ENCODE measurements at places on chromosomes 1 and 21.

DNA sequence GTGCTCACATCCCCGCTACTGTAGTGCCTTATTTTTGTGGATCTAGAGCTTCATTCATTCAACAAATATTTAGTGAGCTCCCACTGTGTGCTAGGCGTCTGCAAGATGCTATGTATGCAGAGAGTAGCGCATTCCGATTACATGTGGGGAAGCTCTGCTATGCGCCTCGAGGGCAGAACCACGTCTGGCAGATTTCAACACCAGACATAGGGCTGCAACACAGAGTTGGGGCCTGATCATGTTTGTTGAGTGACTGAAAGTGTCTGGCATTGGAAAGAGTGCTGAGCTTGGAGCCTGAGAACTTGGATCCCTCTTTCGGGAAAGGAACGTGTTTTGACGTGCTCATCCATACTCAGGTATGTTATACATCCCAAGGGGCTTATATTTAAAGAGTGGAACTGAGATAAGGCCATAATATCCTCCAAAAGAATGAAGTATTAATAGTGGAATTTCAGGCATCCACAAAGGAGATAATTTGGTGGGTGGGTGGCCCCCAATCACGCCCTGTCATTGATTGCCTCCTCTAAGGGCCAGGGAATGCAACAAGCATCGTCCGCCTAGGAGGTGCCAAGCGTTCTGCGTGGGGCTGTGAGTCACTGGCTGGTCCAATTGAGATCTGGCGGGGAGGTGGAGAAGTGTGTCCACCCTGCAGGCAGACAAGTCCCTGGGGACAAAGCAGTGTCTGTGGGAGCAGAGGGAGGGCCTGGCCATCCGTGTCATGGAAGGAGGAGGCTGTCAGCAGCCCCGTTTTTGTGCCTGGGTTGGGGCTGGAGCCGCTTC is 62.8 kb upstream of the ZBTB40 start:
- DNase-seq: peak; percentile 22

DNA sequence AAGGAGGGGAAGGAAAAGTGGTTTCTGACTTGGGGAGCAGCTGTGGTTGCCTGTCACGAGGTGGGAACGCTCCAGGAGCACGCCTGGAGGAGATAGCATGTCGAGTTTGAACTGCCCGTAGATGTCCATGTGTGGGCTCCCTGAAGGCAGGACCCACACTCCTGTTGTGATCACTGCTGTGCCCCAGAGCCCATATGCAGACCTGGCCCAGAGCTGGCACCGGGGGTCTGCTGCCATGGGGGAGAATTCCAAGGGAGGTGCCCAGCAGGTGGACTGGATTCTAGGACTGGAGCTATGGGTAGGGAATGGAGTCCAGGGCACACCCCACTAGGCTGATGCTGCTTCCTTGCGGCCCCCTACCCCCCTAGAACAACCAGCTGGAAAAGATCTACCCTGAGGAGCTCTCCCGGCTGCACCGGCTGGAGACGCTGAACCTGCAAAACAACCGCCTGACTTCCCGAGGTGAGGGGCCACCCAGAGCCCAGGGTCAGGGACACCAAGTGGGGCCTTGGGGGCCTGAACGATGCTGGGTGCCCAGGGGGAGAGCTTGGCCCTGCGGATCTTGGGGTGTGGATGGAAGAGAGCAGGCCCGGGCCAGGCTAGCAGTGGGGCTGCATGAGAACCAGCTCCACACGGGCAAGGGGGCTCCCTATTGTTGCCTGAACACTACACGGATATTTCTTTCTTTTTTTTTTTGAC is 9.3 kb downstream of the PODN start:
- DNase-seq: no peak

- no peak for DNase-seq
These were observed 34.1 kb downstream of the KIAA1614 start for GRCh38 chr1:180946541-180947498.

DNA sequence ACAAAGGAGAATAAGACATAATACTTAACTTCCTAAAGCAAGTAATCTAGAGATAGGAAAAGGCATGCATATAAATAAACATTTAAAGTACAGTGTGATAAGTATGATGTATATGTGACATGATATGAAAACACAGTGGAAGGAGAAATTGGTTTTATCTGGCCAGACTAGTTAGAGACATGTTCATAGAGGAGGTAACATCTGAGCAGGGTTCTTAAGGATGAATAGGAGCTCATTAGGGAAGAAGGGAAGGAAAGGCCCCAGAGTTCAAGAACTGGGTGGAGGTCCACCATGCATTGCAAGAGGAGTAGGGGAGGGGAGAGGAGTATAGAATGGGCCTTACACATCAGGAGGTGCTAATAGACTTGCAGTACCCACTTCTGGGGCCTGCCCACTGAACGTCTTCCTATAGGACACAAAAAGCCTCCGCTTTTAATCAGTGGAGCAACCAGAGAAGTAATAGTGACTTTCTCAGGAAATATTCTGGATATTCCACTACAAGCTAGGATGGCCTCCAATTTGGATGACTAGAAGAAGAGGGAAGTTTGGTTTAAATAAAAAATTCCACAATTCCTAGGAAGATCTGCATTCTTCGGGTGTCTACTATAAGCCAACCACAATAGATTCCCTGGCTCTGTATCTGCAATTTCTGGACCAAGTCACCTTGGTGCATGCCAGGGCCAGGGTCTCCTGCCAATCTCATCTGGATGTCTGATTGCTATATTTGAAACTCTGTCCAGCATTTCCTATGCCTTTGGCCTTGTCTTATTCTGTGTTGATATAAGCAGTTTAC is 41.9 kb downstream of the NGF start:
- no peak for DNase-seq

DNA sequence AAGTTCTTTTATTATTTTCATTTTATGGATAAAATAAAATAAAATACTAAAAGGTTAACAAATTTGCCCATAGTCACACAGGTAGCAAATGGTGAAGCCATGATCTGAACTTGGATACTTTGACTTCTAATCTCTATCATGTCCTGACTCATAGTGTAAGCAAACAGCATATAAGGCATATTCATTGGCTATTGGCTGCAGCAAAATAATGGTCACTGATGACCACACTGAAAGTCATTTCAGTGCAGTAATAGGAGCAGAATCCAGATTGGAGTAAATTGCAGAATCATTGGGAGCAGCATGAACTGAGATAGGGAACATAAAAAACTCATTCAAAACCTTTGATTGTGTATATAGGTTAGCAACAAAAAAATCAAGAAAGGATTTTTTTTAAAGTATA is 262.9 kb downstream of the PLA2G4A start:
- DNase-seq: peak; percentile 8

- no peak for DNase-seq
These were observed 47.8 kb downstream of the PTPN14 start for GRCh38 chr1:214503553-214503952.

- DNase-seq: no peak
These were observed 34.1 kb downstream of the CLCA1 start for GRCh38 chr1:86502721-86503405.

DNA sequence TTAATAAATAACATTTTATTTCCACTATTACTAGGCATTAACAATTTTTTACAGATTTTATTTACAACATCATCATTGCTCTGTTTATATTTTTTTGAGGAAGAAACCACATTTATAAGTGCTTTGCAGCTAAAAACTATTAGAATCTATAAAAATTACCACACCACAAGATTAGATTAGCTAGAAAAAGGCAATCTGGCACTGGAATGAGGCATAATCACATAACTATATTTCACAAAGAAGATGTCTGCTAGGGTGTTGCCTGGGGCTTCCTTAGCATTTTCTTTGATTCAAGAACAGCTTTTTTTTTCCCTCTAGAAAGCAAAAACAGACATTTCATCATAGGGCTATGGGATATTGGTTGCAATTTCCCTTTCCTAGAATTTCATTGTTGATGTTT is 2169.2 kb downstream of the MRPL39 start:
- DNase-seq: no peak

- no peak for DNase-seq
These were observed 57.0 kb upstream of the RAVER2 start for GRCh38 chr1:64687725-64688327.

DNA sequence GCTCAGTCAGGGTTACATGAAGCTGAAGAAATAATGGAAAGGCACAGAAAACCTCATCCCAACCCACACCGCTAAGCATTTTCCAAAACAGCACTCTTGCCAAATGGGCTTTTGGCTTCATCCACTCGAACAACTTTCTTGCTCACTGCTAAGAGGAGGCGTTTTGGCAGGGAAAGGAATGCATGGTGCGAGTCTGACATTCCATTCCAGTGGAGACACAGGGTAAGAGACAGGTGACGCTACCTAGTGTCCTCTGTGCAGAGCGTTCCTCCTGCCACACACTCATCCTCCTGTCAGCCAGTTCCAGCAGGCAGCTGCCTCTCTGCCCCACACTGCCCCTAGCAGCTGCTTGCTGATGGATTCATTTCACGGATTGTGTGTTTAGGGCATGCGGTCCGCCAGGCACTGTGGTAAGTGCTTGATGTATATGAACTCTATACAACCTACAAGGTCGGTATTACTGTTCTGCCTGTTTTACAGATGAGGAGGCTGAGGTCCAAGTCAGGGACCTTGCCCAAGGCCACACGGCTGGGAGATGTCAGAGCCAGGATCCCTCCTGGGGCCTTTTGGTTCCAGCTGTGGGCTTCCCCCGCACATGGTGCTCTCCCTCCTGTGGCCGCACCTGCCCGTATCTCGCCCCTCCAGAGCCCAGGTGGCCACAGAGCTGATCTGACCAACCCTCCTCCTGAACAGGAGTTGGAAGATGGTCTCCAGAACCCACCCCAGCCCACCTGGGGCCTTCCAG is 25.7 kb upstream of the BACE2 start:
- no peak for DNase-seq

DNA sequence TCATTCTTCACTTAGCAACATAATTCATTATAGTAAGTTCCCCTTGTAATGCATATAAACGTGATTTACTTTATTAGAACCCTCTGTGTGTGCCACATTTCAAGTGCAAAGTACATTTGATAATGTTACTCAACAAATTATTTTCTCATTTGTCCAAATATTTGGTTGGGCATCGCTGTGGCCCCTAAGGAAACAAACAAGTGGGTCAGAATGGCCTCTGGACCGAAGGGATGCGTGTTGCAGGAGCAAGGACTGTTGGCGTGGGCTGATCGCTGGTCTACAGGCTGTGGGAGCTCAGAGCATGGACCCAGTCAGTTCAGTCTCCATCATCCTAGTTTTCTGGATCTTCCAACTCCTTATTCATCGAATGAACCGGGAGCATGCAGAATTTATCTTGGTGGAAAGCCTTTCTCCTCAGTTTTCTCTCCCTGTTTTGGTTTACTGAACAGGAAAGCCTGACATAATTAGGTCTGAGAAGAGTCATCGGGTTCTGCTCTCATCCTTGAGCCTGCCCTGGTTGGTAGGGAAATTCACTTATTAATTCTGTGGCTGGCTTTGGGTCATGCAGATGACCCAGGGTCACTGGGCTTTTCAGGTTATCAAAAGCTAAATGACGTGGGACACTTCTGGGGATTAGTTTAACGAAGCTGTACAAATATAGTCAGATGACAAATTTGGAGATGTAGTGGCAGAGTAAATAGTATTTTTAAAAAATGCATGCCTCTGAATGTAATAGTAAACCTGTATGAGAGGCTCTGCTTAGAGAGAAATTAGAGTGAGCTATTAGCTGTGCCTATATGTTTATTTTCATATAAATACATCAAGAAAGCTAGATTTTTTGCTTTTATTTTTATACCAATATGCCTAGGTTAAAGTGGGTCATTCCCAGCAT is 200.2 kb downstream of the SDCCAG8 start:
- no peak for DNase-seq

GRCh38 chr1:207389728-207390464 is 64.2 kb upstream of the CR2 start:
- peak; percentile 33 for DNase-seq

- no peak for DNase-seq
These were observed 29.5 kb downstream of the RAP1GAP start for GRCh38 chr1:21639594-21640041.

- no peak for DNase-seq
These were observed 19.4 kb downstream of the SOAT1 start for GRCh38 chr1:179313004-179313403.

DNA sequence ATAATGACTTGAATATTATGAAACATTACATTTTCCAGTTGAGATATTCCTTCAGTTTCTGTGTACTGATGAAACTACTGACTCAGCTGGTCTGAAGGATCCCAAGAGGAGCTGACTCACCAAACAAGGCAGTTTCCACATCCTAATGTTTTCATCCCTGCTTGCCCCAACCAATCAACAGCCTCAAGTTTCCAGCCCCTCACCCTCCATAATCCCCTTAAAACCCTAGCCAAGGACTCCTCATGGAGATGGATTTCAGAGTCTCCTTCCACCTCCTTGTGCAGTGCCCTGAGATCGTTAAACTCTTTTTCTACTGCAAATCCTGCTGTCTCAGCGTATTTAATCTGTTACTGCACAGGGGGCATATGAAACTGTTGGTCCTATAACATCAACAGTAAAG is 83.1 kb upstream of the HAO2 start:
- no peak for DNase-seq

DNA sequence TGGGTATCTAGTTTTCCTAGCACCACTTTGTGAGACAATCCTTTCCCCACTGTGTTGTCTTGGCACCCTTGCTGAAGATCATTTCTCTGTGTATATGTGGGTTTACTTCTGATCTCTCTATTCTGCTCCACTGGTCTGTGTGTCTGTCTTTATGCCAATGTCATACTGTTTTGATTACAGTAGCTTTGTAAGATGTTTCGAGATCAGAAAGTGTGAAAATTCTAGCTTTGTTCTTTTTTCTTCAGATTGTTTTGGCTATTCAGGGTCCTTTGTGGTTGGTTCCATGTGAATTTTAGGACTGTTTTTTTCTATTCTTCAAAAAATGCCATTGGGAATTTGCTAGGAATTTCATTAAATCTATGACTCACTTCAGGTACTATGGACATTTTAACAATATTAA is 116.2 kb downstream of the KIF26B start:
- no peak for DNase-seq
